ENCODE measurements at places on chromosomes 7 and 10. TPM values are rescaled to one million over a fixed set of nuclear protein-coding genes. Genes with fewer than 3 reads are reported as not detected.

Gene YAE1
- total RNA-seq, result 5.1 TPM

Gene INMT
- 1.0 TPM for total RNA-seq

Gene SGMS1
- total RNA-seq, result 30.4 TPM

Gene GPRIN2
- not detected for total RNA-seq

Gene GPR15LG
- not detected for total RNA-seq

Gene PKD2L1
- not detected for total RNA-seq
